Epithelial cell of esophagus (primary cell): ENCODE measurements at places on chromosomes 7 and 10.

GRCh38 chr7:21092766-21093702, 306.3 kb upstream of the SP8 start:
- DNase-seq = no peak

- peak; percentile 49 for DNase-seq
Observed at GRCh38 chr10:13440185-13441061, 88.4 kb downstream of the BEND7 start.

GRCh38 chr10:16904049-16904448, 86.8 kb upstream of the RSU1 start:
- DNase-seq = no peak

GRCh38 chr7:116801092-116801710, 61.2 kb upstream of the CAPZA2 start:
- peak; percentile 92 for DNase-seq
